Urinary bladder (tissue), 4 donors: ENCODE measurements at places on chromosomes 5 and 9. TPM values are rescaled to one million over a fixed set of nuclear protein-coding genes. Genes with fewer than 3 reads are reported as not detected.

- no peak for DNase-seq
Measured at GRCh38 chr9:131847665-131848354, 107.9 kb upstream of the RAPGEF1 start.

DNA sequence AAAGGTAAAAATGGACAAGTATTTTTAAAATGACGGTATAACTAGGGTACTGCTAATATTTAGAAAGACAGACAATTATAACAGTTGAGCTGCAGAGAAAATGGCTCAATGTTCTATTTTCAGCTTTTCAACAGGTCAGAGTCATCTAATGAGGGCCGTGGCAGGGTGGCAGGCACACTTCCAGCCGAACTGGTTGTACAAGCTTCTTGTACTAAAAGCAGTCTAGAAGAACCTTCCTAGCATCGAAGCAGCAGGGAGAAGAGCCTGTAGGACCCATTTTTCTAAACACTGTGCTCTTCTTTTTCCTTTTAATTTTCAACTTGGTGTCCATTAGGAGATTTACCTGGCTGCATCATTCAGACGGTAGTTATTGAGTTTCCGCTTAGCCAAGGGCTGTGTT lies 85.6 kb downstream of the SLC28A3 start:
- no peak for DNase-seq

GRCh38 chr5:108898707-108899106 lies 151.0 kb downstream of the FER start:
- DNase-seq: no peak

DNA sequence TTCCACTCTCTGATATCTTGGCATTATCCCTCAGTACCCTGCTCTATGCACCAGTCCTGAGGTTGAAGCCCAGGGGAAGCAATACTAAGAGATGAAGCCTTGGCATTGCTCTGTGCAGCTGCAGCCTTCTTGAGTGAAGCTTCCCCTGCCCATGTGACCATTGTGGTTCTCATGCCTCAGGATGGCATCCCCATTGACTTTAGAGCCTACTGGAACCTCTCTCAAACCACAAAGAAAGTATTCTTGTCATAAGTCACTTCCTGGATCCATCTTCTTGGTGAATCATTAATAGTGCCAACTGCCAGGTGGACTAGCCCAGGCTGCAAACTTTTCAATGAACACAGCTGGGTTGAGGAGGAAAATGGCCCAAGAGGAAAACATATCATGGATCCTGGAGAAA lies 283.9 kb upstream of the RFX3 start:
- no peak for DNase-seq

Gene TMEM232
- 7.0 TPM for total RNA-seq

- no peak for DNase-seq
Measured at GRCh38 chr9:30258094-30258493, 2126.3 kb upstream of the ACO1 start.

DNA sequence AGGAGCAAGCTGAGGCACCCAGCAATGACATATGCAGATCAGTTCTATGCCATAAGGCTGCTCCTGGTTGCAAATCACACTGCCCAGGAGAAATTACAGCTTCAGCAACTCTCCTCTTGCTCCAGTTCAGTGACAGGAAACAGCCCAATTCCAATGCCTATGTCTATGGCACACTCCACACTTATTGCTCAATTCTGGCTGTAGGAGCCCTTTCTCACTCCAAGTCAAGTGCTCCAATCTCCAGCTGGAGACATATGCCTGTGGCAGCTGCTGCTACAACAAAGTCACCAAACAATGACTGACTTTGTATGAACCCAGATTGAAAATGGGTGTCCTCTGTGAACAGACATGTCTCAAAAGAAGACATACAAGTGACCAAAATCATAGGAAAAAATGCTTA lies 31.8 kb upstream of the PLCXD3 start:
- DNase-seq: no peak

GRCh38 chr5:40991981-40992559 lies 79.1 kb downstream of the MROH2B start:
- DNase-seq: no peak

DNA sequence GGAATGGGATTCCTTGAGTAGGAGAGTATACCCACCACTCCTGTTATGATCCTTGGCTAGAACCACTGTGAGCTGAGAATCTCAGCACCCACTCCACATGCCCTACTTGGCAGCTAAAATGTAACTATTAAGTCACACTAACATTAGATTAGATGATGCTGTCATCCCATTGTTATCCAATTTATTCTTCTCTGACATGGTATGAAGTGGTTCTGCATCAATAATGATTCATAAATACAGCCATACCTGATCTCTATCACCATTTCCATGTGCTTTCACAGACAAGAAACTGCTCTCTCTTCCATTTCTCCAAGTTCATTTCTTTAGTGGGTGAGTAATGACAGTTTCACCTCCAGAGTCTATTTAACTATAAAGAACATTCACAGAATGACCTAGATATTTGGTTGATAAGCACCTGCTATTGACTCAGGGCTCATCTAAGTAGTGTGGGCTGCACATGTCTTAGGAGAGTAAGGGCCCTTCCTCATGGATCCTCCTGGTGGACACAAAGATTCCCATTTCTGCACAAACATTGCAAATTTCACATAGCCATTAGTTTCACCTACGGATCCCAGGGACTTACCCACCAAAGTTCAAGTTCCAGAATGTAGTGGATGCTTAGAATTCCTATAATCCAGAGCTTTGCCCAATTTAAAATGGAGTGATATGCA lies 187.9 kb downstream of the EBF1 start:
- DNase-seq: no peak

Gene SLCO6A1
- total RNA-seq: not detected

DNA sequence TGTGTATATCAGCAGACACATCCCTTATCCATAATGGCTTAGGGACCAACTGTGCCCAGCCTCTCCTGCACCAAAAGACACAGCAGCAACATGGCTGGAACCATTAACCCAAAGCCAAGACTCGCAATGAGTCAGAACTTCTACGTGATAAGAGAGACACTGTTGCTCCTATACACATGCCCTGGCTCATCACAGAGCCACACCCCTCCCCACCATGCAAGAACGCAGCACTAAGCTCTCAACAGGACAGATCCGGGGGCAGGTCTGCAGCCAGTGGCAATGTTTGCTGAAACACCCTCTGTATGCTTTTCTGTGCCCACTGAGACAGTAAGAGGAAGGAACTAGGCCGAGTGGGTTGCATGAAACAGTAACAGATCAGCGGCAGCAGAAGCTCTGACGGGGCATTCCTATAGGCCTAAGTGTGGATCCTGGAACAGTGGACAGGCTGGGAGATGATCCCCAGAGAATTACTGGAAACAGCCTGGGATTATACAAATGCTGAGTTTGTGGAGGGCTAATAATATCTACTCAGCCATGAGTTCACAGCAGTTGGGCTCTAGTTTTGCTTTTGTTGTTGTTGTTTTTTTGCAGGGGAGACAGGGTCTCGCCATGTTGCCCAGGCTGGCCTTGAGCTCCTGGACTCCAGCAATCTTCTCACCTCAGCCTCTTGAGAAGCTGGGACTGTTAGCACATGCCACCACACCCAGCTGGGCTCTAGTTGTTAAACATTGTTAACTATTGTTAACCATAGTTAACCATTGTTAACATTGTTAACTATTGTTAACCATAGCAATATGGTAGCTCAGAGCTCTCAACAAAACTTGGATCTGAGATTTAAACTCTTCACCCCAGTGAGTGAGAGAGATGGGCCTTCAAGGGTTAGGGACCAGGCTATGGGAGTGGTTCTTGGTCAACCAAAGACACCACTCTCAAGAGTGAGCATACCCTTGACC lies 41.0 kb downstream of the B4GALT1 start:
- no peak for DNase-seq

Gene INSYN2B
- 0.26 TPM for total RNA-seq

GRCh38 chr5:96150007-96150406 lies 188.4 kb upstream of the ELL2 start:
- no peak for DNase-seq

- no peak for DNase-seq
Measured at GRCh38 chr9:9730174-9730573, 882.6 kb downstream of the PTPRD start.

Gene ADAMTS16
- total RNA-seq: 13.5 TPM

GRCh38 chr5:111685969-111686368 lies 71.0 kb downstream of the NREP start:
- no peak for DNase-seq

DNA sequence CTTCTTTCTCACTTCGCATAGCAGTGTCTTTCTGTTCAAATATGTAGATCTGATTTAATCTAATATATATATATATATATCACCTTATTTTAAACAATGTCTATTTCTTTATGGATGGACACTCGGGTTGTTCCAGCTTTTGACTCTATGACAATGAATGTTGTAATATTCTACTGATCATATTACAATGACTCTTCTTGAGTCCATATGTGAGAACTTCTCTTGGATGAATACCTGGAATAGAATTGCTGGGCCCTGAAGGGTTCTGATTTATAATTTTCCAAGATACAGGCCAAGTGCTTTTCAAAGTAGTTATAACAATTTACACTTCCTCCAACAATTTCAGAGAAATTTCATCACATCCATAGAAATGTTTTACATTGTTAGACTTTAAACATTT lies 28.8 kb downstream of the NTRK2 start:
- DNase-seq: no peak

Gene DMRT3
- not detected for total RNA-seq
